ENCODE measurements at places on chromosomes 1 and 21.

DNA sequence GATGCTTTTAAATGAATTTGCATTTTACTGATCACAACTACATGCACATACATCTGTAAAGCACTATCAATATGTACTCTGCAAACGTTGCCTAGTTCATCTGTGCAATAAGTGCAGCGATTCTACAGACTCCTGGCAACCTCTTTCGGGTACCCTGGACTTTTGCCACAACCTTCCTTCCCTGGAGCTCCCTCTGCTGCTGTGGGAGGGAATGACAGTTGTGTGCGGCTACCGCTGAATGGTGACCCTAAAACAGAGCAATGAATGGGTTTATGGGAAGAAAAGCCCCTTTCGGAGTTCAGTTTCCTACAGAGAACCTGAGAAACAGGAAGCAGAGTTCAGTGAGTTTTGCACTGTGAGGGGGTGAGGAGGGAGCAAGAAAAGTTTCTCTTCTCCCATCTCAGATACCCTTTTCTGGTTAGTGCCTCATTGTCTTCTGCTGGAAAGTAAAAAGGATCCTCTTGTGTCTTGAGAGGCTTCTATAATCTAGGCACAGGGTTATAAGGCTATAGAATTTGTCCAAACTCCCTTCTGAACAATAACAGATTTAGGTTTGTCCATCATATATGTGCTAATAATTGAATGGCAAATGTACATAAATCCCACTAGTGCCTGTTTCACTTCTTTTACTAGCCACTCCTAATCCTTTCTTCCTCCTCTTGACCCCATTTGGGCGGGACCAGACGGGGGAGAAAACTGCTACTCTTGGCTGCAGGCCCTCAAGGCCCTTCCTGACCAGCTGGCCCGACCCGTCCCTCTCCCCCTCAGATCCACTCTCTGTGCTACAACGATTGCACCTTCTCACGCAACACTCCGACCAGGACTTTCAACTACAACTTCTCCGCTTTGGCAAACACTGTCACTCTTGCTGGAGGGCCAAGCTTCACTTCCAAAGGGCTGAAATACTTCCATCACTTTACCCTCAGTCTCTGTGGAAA is 19.8 kb upstream of the SARS1 start:
- DNase-seq, result no peak

GRCh38 chr21:37796011-37796410 is 120.2 kb downstream of the KCNJ6 start:
- DNase-seq, result no peak

- DNase-seq, result no peak
These were observed 14.7 kb upstream of the PTGFR start for GRCh38 chr1:78475888-78476610.

DNA sequence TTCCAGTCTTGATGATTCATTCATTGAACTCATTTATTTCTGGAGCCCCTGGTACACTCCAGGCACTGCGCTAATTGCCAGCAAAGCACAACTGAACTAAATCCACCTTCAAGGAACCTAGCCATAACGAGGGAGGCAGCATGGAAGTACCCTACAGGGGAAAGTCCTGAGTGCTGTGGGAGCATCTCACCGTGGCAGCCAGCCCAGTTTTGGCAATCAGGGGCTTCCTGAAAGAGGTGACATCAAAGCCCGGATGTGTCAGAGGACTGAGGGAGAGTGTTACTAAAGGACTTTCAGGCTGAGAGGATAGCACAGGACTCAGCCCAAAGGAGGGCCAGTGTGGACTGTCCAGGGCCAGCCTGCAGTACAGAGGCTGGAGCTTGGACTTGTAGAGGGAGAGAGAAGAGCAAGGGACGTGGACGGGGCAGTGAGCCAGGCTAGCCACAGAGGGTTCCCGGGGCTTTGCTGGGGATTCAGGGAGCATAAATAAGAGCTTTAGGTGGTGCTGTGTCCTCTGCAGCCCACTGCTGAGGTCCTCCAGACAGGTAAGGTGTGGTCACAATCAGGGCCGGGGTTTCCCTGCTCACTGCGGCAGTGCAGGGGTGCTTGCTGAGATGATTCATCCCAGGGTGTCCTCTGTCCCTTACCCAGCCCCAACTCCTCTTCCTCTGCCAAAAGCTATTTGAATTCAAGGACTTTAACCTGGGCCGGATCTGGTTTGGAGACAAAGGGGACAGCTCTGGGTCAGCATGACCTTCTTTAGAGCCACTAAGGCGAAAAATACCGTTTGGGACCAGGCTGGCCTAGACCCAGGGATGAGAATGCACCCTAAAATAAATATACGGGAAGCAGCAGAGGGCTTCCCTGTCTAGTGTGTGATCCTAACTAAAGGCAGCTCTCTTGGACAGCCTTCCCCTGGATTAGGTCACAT is 128.3 kb downstream of the EDEM3 start:
- DNase-seq, result no peak

GRCh38 chr1:61490924-61491323 is 234.0 kb downstream of the TM2D1 start:
- no peak for DNase-seq

DNA sequence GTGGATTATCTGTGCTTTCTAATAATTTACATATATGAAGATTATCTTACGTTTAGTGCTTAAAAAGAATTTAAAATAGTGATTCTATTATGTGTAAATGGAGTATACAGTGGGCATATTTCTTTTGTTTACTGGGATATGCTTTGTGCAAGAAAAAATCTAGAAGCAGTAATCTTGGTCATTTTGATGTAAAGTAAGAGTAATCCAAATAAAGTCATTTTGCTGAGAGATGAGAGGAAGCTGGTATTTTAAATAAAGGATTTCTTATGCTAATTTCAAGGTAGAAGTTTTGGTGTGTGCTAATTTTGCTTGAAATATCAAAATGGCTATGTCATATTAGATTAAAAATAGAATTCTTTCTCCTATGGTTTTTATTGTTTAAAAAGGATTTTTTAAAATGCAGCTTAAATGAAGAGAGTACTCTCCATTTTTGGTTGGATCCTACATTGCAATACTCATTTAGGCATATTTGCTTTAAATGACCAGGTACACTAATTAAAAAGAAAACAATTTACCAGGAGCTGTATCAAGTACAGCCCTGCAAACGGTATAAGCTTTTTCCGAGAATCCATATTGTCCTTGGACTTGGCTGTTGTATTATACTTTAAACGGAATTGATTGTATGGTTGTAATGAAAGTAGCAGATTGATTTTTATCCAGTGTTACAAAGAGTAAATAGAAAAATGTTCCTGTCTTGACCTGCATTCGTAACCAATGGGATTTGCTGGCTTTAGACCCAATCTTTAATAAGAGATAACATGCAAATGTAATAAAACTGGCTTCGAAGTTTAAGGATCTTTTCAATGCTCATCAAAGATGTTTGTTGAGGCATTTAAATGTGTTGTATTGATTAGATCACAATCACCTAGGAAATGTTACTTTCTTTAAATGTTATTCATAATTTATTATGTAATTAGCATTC is 574.7 kb downstream of the USP25 start:
- DNase-seq, result no peak

- DNase-seq, result no peak
These were observed 42.6 kb upstream of the PAX7 start for GRCh38 chr1:18588093-18588492.

- no peak for DNase-seq
These were observed 100.8 kb downstream of the PBX1 start for GRCh38 chr1:164659621-164660411.

DNA sequence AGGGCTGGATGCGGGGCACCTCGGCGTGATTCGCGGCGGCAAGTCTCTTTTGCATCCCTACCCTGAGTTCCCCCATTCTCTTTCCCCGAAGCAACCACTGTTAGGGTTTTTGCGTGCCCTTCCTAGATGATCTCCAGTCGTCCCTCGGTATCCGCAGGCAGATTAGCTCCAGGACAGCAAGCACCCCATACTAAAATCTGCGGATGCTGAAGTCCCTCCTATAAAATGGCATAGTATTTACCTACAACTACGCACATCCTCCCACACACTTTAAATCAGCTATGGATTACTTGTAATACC is 22.8 kb upstream of the CFAP126 start:
- no peak for DNase-seq

GRCh38 chr1:198117267-198117666 is 39.5 kb upstream of the NEK7 start:
- no peak for DNase-seq

- no peak for DNase-seq
These were observed 18.6 kb upstream of the TRAPPC10 start for GRCh38 chr21:43993420-43993934.

DNA sequence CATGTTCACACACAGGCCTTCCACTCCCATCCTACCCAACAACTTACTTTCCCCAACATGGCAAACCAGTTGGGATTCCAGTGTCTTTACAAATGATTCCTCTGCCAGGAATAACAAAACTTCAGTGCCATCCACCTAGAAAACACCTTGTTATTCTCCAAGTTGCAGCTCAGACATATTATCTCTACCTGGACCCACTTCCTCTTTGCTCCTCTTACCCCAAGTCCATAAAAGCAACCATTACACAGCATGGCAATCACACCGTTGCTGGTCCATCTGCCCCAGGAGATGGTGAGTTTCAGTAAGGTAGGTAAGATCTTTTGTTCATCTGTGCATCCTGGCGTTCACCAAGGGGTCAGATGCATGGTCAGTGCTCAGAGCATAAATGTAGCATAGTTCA is 66.0 kb upstream of the CSF1 start:
- DNase-seq, result no peak

DNA sequence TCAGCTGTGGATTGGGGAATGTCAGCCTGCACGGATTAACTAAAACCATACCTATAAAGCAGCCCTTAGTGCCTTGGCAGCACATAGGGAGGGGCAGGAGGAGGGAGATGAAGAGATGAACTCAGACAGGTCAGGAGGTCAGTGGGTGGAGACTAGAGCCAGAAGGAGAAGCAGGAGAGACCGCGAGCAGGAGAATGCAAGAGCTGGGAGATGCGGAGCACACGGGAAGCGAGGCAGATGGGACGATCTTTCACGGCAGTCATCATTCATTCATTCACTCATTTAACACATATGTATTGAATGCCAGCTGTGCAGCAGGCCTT is 41.9 kb downstream of the NEK2 start:
- no peak for DNase-seq

- DNase-seq, result peak; percentile 59
These were observed 98.0 kb upstream of the DUSP10 start for GRCh38 chr1:221839782-221840395.
